ENCODE measurements at places on chromosomes 3 and 15.
A peak's percentile ranks its signal among the peaks of the same experiment; 100 is the strongest.

GRCh38 chr3:61667814-61668213 is 106.4 kb downstream of the PTPRG start:
- no peak for DNase-seq

DNA sequence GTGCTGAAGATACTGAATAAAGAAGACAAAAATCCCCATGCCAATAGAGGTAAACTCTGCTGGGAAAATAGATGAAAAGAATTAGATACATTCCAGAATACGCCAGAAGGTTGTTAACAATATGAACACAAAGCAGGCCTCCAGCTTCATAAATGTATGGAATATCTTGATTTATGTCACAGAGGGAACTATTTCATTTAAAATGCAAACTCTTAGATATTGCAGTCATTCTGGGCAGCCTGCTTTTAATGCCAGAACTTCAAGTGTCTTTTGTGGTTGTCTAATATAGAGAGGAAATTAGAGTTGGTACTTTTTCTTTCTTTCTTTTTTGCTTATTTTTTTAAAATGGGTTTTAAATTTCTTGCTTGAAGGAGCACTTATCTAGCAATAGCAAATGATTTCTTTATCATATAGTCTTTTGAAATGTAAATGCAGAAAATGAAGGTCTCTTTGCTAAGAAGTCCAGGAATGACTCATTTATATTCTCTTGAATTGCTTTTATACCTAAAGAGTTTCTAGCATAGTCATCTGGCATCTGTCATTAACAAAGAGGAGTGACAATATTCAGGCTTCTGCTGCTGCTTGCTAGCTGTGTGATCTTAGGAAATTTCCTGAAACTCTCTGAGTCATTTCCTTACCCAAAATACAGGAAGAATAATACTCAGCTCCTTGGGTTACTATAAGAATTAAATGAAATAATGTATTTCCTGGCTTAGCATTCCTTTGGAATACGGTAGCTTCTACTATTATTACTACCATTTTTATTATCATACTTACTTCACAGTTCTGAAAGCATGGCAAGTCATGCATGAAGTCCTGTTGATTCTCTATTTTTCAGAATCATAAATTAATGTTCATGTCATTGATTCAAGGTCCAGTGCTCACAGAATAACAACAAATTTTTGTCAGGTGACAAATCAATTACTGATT is 527.6 kb downstream of the DIPK2A start:
- DNase-seq: no peak

GRCh38 chr15:75195766-75196241 is 5.9 kb upstream of the C15orf39 start:
- peak; percentile 43 for DNase-seq

GRCh38 chr3:149442851-149443544 is 31.5 kb upstream of the TM4SF4 start:
- DNase-seq: no peak

DNA sequence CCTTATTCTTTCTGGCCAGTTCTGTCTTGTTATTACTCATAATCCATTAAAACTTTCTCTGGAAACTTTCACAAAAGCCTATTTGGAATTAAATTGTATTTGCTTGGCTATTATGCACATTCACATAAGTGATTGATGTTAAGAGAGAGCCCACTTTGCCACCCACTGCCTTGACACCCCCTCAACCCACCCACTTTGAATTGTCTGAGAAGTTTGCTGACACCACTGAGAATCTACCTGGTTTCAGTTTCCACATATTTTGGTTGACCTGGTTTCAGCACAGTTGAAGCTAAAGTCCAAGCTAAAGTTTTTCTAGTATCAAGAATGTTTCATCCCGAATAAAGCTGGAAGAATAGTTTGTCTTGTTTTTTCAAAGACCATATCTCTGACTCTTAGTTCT is 70.9 kb downstream of the ARMC8 start:
- no peak for DNase-seq

GRCh38 chr3:174441588-174442301 is 417.4 kb upstream of the NAALADL2 start:
- DNase-seq: peak; percentile 57

DNA sequence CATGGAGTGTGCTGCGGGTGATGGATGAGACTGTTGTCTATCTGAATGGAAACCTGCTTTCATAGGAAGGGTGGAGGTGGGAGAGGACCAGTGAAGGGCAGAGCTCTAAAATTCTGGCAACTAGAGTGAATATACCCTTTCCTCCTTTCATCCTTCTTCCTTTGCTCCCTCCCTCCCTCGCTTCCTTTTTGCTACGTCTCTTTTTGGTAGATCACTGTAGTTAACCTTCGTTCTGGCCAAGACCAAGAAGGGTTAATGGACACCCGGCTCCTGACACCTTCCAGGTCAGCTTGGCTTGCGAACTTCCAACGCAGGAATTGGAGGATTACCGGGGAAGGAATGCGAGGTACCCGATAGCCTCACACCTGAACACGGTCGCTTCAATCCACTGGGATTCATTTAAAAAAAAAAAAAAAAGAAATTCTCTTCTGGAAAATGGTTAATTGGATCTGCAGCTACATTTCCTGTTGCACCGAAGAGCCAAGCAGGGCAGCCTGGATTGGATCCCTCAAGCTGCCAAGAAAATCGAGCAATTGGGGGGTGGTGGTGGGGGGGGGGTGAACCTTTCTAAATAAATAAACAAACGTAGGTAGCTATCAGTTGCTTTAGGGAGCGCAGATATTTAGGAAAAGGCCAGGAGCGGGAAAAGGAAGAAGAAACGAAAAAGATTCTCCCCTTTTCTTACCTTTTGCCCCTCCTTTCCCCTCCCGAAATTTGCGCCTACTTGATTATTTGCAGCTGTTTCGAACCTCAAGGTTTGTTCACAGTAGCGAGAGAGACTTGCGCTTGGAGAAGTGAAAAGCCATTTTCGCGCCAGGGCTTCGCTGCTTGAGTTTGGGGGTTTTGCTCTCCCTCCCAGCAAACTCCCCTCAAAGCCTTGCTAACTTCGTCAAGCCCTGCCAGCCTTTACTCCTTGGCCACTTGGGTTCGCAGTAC is 9.5 kb upstream of the NR2F2 start:
- peak; percentile 73 for DNase-seq

DNA sequence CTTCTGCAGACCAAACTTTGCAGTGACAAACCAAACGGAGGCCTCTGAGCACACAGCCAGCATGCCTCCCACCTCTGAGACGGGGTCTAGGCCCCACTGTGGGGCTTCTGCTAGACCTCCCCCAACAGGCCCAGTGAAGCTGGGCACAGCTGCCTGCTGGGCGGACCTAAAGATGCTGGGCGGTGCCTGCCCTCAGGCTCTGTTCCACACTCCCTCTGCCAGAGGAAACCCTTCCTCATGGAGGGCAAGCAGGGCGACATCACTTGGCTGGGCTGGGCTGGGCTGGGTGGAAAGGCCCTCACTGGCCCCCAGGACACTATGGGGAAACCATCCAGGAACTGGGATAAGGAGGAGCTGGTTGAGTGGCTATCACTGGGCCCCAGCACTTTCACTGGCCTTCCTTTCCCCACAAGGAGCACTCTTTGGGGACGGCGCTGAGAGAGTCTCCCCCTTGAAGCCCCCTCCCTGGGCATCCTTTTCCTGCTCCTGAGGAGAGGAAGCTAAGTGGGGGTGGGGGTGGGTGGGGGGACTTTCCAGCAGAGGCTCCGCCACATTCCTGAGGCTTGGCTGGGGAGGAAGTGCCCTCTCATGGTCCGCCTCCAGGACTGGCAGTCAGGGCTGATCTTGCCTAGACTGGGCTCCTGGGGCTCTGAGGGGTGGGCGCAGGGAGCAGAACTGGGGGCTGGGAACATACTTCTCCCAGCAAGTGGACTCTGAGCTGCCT is 98.1 kb upstream of the HACD2 start:
- DNase-seq: no peak

DNA sequence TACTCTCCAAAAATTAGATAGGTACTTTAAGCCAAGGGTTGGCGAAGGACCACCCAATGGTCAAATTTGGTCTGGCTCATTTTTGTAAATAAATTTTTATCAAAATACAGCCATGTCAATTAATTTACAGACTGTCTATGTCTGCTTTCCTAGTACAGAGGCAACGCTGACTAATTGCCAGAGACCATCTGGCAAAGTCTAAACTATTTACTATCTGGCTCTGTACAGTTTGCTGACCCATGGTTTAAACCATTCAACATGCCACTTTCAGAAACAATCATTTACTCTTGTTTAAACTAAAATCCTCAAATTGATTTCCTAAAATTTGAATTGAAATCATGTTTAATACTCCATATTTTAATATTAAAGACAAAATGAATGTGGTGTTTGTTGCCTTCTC is 25.9 kb downstream of the CBLB start:
- no peak for DNase-seq

GRCh38 chr3:133701435-133702358 is 40.0 kb upstream of the TOPBP1 start:
- DNase-seq: no peak

DNA sequence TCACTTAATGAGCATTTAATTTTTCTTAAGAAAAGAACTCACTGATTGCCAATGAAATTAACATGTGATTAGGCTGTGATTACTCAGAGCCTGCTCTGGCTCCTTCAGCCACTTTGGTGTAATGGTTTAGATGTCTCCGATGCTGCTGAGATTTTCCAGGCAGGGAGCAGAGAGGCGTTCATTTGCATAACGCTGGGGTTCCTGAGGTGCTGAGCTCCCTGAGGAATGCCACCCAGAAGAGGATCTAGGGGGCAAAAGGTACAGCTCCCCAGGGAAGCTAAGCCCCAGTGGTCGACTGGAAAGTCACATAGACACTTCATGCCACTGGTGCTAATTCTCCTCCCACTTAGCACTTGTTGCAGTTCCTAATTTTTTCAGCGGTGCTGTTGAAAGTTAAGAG is 119.5 kb downstream of the USP13 start:
- no peak for DNase-seq

GRCh38 chr15:39787479-39787878 is 4.8 kb upstream of the FSIP1 start:
- DNase-seq: no peak

DNA sequence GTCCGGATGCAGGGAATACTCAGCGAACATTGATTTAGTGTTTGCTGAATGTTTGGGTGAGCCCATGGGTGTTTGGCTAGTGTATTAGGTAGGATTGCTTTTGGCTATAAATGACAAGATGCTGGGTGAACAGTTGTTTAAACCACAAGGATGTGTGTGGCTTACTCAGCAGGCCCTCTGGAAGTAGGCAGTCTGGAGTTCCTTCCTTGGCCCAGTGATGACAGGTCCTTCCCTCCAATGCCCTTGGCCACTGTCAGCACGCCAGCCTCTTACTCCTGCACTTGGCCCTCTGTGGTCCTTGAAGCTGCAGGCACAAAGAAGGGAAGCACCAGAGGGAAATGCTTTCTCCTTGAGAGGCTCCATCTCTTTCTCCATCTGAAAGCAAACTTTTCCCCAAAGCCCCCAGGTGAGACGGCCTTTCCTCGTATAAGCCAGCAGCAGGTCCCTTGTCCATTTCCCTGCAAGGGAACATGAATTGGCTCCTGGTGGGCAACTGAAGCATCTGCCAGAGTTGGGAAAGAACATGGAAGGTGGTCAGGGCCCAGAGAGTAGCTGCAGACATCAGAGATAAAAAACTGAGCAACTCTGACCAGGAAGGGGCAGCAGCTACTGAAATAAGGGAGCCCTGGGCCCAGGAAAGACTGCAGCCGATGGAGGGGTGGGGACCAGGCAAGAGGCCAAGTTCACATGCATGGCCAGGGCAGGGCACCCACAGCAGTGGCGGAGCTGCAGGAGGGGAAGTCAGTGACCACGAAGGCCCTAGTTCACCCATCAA is 105.0 kb downstream of the TPRA1 start:
- no peak for DNase-seq

- DNase-seq: no peak
Measured at GRCh38 chr3:10602769-10603768, 97.7 kb upstream of the ATP2B2 start.

- no peak for DNase-seq
Measured at GRCh38 chr3:152317184-152317583, 48.5 kb downstream of the MBNL1 start.

DNA sequence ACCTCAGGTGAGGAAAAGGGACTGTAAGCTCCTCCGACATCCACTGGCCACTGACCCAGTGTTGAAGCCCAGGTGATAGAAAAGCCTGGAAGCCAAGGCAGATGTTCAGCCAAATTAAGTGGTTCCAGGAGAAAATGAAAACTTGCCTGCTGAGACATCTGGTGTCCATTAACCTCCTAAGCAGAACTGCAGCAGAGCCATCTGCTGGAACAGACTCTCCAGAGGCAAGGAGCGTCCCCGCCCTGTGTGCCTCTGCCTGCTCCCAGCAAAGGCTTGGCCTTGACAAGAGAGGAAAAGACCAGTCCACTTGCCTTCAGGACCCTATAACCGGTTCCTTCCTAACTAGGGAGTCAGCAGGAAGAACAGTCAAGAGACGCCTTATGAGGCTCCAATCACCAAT is 48.2 kb downstream of the SRGAP3 start:
- no peak for DNase-seq

GRCh38 chr3:46314517-46314916 is 39.4 kb upstream of the CCR2 start:
- DNase-seq: no peak

- no peak for DNase-seq
Measured at GRCh38 chr3:116001151-116001621, 377.9 kb downstream of the GAP43 start.

DNA sequence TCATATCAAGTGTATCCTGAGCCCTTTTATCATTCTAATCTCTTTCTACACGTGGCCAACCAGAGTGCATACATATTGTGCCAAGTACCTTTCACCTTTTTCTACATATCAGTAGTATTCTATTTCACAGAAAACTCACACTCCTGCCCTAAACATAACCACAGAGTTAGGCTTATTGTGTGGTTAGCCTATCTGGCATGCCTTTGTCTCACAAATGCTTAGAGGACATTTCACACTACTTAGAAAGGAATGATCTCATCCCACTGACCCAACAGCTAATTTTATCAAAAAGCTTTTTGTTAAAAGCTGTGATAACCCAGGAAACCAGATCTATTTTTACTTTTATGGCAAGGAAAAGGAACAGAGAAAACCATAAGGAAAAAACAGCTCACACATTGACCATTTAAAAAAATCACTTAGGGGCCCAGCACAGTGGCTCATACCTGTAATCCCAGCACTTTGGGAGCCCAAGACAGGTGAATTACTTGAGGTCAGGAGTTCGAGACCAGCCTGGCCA is 17.8 kb upstream of the MAP4 start:
- no peak for DNase-seq

Data from right kidney (tissue), 9 donors.